ENCODE measurements at places on chromosomes 11 and 22. TPM values are rescaled to one million over a fixed set of nuclear protein-coding genes. Genes with fewer than 3 reads are reported as not detected.

Gene SC5D
- total RNA-seq, result 29.2 TPM

Gene FAM83F
- not detected for total RNA-seq

Gene RBM7
- 43.4 TPM for total RNA-seq

Gene P2RY6
- total RNA-seq, result 0.29 TPM

Gene POU2AF2
- not detected for total RNA-seq

Gene MOGAT2
- not detected for total RNA-seq

Gene CCDC73
- not detected for total RNA-seq

Gene OR8D2
- total RNA-seq, result not detected

Gene APOA5
- not detected for total RNA-seq

Gene GRAMD4
- 18.0 TPM for total RNA-seq

Gene TMEM80
- 11.8 TPM for total RNA-seq

Gene OR10A6
- not detected for total RNA-seq

Gene GGTLC3
- total RNA-seq, result not detected

Gene KRTAP5-9
- not detected for total RNA-seq

Gene ANO3
- total RNA-seq, result not detected

Gene LRRC74B
- total RNA-seq, result not detected

Gene TRIM49B
- total RNA-seq, result not detected

Gene MPEG1
- total RNA-seq, result not detected

Gene GRIA4
- total RNA-seq, result not detected

All from vein endothelial cell (primary cell).